Right renal cortex interstitium (tissue), 3 donors: ENCODE measurements at places on chromosomes 2 and 18. TPM values are rescaled to one million over a fixed set of nuclear protein-coding genes. Genes with fewer than 3 reads are reported as not detected.

Gene RNF152
- polyA plus RNA-seq = 9.2 TPM

Gene DSC3
- 2.3 TPM for polyA plus RNA-seq

Gene PRKAG3
- not detected for polyA plus RNA-seq

DNA sequence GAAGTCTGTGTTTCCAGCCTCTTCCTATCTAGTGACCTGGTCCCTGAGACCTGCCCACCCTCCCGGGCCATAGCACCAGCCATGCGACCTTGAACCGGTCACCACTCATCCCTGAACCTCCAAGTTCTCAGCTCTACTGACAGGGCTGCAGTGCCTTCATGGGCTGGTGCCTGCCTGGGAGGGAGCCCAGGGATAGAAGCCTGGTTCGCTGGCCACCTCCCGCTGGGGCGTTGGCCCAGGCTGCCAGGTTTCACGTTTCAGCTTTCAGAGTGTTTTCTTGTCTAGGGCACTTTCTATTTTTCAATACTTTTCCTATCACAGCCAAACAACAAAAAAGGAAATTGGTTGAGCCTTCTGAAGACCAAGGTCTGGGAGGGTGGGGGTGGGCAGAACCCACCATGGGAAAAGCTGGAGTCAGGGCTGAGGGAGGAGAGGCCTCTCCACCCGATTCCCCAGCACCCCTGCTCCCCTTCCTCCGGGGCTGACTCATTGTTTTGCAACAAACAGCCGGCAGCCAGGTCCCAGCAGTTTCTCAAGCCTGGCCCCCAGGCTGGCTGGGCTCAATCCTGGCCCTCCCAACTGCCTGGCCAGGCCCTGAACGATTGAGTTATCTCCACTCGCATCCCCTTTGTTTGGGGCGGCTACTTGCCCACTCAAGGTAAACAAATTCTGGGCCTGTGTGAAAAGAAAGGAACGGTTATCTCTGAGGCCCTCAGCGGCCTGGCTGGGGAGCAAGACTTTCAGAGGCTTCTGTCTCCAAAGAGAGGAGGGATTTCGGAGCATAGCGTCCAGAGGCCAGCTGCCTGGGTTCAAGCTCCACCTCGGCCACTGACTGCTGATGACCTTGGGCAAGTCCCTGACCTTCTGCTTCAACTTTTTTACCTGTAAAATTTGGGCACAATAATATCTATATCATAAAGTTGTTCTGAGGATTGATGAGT, 47.5 kb downstream of the ZFP36L2 start:
- DNase-seq = no peak

- no peak for DNase-seq
Observed at GRCh38 chr2:69185807-69186206, 172.8 kb downstream of the ANTXR1 start.

- DNase-seq = no peak
Observed at GRCh38 chr2:181911830-181912229, 20.3 kb downstream of the ITPRID2 start.

DNA sequence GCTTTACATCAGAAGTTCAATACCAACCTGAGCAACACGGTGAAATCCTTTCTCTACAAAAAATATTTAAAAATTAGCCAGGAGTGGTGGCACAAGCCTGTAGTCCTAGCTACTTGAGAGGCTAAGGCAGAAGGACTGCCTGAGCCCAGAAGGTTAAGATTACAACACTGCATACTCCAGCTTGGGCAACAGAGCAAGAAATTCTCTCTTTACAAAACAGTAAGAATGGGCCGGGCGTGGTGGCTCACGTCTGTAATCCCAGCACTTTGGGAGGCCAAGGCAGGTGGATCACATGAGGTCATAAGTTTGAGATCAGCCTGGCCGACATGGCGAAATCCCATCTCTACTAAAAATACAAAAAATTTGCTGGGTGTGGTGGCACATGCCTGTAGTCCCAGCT, 113.2 kb downstream of the USP34 start:
- no peak for DNase-seq

GRCh38 chr18:60277855-60278480, 94.6 kb downstream of the MC4R start:
- DNase-seq = no peak

- DNase-seq = no peak
Observed at GRCh38 chr2:59540864-59541263, 1012.6 kb downstream of the BCL11A start.
